ENCODE measurements at places on chromosomes 4 and X.

GRCh38 chr4:129926936-129927335, 831.0 kb downstream of the C4orf33 start:
- DNase-seq, result no peak

DNA sequence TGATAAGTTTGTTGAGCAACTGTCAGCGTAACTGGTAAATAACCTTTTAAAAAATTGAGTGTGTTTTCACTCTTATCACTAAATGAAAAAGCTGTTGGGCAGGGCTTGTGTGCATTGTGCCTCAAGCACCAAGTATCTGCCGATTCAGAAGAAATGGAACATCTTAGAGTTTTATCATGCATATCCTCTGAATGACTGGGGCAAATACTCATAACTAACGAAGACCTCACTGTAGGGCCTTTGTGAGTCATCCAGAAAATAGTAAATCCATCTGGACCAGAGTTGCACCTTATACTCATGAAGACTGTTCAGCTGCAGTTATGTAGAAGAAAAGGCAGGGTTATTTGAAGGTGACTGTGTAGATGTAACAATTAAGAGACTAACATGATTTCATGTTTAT, 222.1 kb downstream of the CAMK2D start:
- DNase-seq, result peak; percentile 43

GRCh38 chr4:67714248-67714583, 13.3 kb upstream of the UBA6 start:
- no peak for DNase-seq

GRCh38 chrX:109966246-109966645, 36.7 kb upstream of the TMEM164 start:
- no peak for DNase-seq

GRCh38 chr4:68951078-68951805, at the start of gene UGT2A3:
Gene UGT2A3, minus strand, starts transcription at chr4:68951804. Its CDS starts 44 bp downstream, at chr4:68951760.
- DNase-seq, result no peak

- DNase-seq, result no peak
These were observed 250.3 kb upstream of the FAM47A start for GRCh38 chrX:34382416-34382815.

DNA sequence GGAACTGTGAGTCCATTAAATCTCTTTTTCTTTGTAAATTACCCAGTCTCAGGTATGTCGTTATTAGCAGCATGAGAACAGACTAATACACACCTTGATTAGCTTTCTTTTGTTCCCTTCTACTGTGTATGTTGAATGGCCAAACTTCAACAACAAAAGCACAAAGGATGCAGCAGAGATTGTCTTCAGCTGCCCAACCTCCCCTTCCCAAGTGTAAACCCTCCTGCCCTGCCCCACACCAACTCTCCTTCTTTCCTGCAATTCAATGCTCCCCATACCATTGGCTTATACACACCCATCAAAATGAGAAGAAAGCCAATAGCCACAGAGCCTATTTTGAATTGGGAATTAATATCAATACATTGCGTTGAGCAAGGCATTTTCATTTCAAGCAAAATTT, 27.8 kb downstream of the ANOS1 start:
- DNase-seq, result no peak

DNA sequence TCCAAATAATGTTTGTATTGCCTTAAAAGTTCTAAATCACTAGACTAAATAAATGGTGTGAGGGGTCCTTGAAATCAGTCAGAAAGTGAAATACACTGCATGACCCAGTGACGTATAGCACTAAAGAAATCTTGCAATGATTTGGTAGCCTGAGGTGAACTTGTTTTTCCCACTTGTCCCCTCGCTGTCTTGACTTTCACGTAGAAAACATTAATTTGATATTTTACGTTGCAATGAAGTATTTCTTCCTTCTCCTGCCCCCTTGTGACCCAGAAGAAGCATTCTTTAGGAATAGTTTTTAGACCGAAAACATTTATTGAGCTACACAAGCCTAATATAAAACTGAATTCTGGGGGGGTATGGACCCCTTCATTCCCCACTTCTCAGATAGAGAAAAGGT, 3.7 kb downstream of the KLB start:
- DNase-seq, result no peak

DNA sequence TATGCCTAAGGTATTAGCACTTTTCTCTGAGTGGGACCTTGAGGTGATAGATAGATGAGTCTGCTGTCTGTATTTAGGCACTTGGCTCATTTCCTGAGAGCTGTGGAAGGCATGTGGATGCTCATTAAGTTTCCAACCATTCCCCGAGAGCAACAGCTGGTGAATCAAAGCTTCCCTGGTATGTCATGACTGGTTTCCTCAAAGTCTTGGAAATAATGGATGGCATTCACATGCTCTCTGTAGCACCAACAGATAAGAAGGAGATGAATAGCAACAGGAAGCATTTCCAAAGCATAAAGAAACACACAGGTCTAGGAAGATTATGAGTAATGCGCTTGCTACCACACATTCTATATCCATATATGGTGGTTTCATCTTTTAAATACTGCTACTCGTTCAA, 118.3 kb upstream of the ETNPPL start:
- peak; percentile 87 for DNase-seq

GRCh38 chr4:114466299-114466698, 132.3 kb upstream of the UGT8 start:
- no peak for DNase-seq

DNA sequence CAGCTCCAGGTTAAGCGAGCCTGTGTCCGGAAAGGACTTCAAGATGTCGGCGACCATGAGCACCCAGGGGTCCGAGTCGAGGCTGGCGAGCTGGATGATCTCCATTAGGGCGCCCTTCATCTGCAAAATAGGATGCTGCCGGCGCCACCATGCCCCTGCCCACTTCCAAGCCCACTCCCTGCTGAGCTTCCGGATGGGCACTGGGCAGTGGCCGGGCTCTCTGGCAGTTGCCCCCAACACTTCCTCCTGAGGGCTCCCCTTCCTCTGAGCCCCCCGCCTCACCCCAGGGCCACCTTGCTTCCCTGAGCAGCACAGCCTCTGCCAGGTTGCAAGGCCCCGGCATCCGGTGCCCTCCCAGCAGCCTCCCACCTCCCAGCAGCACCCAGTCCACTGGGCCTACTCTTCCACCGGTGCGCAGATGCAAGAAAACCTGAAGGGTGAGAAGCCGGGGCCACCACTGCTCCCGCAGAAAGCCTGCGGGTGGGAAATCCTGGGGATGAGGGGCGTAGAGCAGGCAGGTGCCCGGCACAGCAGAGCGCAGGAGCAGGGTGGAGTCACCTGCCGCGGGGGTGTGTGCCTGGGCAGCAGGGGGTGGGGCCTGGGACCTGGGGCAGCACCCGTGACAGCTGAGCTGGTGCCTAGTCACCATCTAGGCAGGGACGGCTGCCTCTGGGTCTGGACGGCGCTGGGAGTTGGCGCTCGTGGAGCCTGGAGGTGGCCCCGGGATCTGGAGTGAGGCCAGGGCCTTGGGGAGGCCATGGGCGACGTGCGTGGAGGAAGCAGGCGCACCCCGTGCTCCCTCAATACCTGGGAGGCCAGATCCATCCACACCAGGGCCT, 17.0 kb downstream of the NELFA start:
- no peak for DNase-seq
